Uterine smooth muscle cell (primary cell): ENCODE measurements at places on chromosomes 6 and 20. TPM values are rescaled to one million over a fixed set of nuclear protein-coding genes. Genes with fewer than 3 reads are reported as not detected.

MAP3K4 gene
- 50.5 and 54.6 TPM in 2 replicates for total RNA-seq

EDN3 gene
- not detected in 2 replicates for total RNA-seq

OOEP gene
- total RNA-seq, result not detected in 2 replicates

C6orf118 gene
- total RNA-seq, result not detected in 2 replicates

HTR1E gene
- under 0.01 and 0.12 TPM in 2 replicates for total RNA-seq

CST7 gene
- 0.37 TPM in 1 of 2 replicates, not detected in the other for total RNA-seq

SIM1 gene
- total RNA-seq, result not detected in 2 replicates

WFDC2 gene
- total RNA-seq, result not detected in 2 replicates
